Fibroblast of skin of left quadriceps (primary cell): ENCODE measurements at places on chromosomes 2 and 18.

DNA sequence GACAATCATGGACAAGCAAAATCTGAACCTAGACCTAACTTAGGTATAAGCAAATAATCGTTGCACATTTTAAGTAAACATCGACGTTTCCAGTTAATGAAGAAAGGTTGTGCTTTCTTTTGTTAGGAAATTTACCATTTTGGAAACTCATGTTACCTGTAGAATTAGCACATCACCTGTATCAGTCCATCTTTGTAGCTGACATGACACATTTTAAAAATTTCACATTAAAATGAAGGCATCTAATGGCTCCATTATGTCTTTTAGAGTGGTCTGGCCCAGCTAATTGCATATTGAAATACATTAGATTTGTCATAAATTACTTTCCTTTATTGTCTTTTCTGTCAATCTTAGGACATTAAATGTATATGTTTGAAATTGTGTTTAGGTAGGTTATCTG, 119.0 kb upstream of the MGAT5 start:
- no peak for DNase-seq

GRCh38 chr2:142875652-142876051, 1.8 kb upstream of the KYNU start:
- no peak for DNase-seq

- DNase-seq = no peak
Observed at GRCh38 chr2:234536178-234536965, 39.5 kb upstream of the ARL4C start.

GRCh38 chr2:7270011-7270431, 352.8 kb downstream of the RNF144A start:
- DNase-seq = no peak

GRCh38 chr2:216927163-216927562, 67.3 kb upstream of the TNP1 start:
- DNase-seq = no peak

- no peak for DNase-seq
Observed at GRCh38 chr2:177383935-177384334, 8.6 kb upstream of the AGPS start.

DNA sequence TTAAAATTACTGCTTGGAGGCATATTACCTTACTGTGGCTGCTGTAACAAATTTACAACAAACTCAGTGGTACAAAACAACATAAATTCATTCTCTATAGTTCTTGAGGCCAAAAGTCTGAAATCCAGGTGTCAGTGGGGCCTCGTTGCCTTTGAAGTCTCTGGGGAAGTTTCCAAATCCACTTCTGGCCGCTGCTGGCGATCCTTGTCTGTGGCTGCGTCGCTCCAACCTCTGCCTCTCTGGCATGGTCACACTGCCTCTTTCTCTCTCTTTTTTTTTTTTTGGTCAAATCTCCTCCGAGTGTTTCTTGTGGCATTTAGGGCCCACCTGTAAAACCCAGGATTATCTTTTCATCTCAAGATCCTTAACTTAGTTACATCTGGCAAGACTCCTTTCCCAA, 182.8 kb downstream of the ST6GAL2 start:
- DNase-seq = no peak

- no peak for DNase-seq
Observed at GRCh38 chr2:30301551-30301950, 70.2 kb downstream of the LBH start.

- no peak for DNase-seq
Observed at GRCh38 chr2:215845839-215846586, 167.3 kb downstream of the MREG start.

DNA sequence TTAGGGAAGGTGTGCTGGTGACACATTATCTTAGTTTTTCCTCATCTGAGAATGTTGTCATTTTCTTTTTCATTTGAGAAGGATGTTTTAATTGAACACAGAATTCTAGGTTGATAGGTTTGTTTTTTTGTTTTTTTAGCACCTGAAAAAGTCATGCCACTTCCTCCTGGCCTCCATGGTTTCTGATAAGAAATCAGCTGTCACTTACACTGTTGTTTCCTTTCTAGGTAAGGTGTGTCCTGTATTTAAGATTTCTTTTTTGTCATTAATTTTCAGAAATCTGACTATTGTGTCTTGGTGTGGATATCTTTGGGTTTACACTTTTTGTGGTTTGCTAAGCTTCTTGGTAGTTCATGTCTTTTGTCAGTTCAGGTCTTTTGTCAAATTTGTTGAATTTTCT, 99.3 kb downstream of the ROCK1 start:
- DNase-seq = no peak

DNA sequence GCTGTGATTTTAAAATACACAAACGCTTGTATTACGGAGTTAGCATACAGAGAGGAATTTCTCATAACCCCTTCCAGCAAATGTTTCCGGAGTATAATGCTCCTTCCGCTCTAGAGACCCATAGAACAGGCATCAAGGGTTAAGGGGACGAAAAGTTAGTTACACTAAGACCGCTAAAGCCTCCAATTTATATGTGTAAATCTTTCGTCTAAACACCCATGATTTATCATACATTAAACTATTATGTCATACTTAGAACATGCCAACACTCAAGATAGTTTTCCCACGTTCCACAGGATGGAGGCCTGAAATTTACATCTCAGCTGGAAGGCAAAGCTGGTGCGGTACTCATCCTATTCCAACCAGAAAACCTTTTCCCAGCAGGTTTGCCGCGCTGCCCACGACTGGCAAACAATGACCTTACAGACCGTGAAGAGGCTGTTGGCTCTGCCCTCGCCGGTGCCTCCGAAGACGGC, 650 bp downstream of the ORMDL1 start:
- DNase-seq = no peak

- DNase-seq = no peak
Observed at GRCh38 chr2:3113122-3113521, 264.5 kb downstream of the EIPR1 start.

DNA sequence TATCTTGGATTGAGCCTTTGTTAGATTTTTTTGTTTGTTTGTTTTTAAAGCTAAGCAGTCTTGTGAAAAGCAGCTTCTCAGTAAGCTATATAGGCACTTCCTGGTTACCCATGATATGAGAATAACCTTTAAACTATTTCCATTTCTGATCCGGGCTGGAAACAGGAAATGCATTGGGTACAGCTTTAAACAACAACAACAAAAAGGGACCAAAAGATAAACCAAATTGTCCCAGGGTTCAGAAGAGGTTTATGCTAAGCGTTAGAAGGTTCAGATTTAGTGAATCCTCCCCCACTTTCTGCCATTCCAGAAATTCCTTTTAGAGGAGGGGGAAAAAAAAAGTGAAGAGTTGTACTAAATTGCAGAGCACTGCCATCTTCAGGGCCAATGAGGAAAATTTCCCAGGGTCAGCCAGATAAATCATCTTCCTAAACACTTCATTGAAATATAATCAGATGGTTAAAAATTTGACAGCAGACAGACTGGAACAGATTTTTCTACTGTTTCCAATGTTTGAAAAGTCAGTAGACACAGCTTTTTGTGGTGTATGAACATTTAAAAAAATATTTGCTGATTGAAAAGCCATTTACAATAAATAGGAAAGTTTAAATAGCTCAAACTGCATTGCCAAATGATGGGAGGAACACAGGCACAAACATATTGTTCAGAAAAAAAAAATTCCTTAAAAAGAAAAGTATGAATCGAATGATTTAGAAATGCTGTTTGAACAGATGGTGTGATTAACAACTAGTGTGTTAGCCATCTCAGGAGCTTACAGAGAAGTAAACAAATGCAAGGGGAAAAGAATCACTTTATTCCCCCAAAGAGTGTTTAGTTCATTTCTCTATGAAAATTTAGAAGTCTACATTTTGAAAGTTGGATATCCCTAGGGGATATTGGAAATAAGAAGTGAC, 189.9 kb upstream of the TANK start:
- peak; percentile 79 for DNase-seq

- no peak for DNase-seq
Observed at GRCh38 chr2:54107903-54108615, 7.4 kb upstream of the ACYP2 start.

DNA sequence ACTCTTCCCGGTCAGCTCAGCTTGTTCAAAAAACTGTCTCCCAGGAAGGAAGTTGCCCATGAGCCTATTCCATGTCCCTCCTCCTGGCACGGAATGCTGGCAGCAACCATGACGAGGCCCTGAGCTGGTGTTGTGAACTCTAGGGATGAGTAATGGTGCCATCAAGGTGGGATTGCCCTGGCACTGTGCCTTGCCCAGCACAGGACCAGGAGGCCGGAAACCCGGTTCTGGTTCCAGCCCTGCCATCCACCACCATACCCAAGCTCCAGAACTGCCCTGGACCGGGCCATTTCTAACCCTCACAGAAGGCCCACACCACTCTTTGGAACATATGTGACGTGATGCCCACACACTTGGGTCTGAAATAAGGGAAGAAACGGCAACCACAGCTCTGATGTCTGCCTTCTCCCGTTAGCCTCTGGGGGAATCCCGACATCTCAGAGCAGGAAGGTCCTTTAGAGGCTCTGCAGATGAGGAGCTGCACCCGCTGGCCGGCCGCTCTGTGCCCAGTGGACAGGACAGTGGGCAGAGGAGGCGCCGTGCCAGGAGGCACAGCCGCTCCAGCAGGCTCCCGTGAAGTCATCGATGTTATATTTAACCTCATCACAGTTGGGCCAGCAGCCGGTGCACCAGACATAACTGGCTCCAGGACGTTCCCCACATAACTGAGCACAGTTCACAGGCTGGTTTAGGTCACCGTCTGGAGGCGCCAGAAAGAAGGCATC, 462.1 kb upstream of the ID2 start:
- no peak for DNase-seq

GRCh38 chr18:49321797-49322461, 138.5 kb downstream of the DYM start:
- peak; percentile 51 for DNase-seq

GRCh38 chr2:67755156-67755882, 307.5 kb downstream of the C1D start:
- DNase-seq = no peak
